ENCODE measurements at places on chromosomes 1 and 21.

DNA sequence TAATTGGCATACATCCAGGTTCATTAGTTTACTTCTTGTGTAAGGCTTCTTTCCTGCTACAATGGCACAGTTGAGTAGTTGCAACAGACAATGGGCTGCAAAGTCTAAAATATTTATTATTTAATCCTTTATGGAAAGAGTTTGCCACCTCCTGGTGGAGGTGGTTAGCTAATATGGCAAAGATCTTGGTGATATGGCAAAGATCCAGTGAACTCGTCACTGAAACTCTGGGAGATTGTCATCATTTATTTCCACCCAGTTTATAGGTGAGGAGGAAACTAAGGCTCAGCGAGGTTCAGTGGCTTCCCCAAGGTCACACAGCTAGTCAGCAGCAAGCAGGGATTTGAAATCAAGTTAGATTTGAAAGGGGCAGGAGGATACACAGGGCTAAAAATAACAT is 16.1 kb upstream of the IFFO2 start:
- peak; percentile 66 for DNase-seq

DNA sequence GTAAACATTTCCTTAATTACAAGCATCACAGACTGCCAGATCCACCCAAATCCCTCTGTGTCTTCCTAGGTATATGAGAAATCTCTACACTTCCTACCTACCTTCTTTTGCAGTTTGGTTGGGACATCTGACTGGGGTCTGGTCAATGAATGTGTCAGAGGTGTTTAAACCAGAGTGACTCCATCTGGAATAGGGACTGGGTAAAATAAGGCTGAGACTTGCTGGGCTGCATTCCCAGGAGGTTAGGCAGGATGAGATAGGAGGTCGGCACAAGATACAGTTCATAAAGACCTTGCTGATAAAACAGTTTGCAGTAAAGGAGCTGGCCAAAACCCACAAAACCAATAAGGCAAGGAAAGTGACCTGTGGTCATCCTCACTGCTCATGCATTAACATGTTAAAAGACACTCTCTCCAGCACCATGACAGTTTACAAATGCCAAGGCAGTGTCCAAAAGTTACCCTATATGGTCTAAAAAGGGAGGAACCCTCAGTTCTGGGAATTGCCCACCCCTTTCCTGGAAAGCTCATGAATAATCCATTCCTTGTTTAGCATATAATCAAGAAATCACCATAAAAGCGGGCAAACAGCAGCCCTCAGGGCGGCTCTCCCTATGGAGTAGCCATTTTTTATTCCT is 87.4 kb upstream of the BACE2 start:
- DNase-seq = no peak

DNA sequence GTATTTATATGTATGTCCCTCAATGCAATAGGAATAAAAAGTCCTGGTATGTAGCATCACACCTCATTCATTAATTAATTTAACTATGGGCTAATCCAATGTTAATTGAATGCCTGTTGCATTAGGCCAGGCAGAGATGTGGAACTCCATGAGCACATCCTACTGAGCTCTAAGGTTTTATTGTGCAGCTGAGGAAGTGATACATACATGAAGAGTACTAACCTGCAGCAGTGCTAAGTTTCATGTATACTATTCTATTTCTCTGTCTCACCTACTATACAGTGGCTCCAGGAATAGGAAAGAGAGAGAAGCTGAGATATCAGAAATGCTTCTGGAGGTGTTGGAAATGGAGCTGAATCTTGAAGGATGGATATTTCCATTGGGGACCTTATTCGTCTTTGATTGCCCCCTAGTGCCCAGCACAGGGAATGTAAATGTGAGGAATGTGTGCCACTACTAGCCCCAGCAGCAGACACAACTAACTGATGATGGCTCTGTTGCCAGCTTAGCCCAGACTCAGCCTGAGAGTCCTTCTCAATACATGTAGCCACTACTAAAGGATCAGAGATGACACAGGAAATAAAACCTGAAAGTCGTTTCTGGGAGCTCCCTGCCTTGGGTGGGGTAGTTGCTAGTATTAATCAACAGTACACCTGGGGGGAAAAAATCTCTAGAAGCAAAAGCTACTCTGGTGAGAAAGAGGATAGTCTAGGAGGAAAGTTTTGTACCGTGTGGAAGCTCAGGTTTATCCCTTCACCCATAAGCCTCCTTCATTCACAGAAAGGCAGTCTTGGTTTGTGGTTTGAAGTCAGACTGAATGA is 173.3 kb upstream of the FOXD3 start:
- peak; percentile 2 for DNase-seq

DNA sequence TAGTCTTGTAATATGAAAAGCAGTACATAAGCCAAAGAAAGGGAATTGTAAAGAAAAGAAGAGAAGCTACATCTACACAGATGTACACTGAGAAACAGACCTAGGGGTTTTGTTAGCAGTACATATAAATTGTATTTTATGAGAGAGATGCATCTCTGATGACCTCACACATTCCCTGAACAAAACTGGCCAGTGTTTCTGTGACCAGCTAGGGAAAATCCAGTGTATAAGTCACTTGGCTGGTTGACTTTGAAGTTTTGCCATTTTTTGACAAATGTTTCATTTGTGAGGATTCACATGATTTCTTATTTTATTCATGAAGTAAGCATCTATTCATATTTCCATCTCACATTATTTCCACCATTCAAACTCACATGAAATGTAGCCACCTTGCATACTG is 28.3 kb upstream of the DYNLT5 start:
- DNase-seq = no peak

DNA sequence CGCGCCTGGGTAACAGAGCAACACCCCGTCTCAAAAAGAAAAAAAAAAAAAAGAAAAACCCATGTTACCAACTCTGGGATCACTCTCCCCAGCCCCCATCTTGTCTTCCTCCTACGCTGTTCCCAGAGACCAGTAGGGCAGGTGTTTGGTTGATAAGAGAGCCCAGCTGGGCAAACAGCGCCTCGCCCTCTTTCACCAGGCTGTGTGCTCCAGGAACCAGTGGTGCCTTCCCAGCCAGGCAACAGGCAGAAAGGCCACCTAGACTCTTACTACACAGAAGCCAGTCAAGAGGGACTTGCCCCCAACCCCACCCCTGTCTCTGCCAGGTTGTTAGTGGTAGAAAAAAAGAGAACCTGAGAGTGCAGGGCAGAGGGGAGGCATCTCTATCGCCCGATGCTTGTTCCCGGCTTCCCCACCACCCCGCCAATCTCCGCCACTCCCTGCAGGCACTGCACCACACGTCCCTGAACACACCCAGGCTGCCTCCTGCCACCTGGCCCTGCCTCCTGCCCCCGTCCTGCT is 14.0 kb upstream of the CTRC start:
- no peak for DNase-seq

- DNase-seq = no peak
Measured at GRCh38 chr1:183898001-183898396, 93.1 kb downstream of the RGL1 start.

DNA sequence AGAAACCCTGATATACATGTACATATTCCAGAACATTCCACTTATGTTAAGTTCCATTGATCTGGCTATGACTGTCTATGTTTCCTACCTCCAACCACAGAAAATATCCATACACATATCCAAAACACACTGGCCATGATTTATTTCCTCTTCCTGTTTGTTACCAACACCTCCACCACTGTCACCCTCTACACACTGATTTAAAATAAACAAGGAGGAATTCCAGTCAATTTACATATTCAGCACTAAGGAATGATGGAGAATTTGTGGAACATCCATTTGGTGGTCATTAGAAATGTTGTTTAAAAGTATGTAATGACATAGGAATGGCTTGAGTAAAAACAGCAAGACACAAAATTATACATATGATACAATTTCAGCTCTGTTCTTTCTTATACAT is 5.5 kb upstream of the STX6 start:
- no peak for DNase-seq

DNA sequence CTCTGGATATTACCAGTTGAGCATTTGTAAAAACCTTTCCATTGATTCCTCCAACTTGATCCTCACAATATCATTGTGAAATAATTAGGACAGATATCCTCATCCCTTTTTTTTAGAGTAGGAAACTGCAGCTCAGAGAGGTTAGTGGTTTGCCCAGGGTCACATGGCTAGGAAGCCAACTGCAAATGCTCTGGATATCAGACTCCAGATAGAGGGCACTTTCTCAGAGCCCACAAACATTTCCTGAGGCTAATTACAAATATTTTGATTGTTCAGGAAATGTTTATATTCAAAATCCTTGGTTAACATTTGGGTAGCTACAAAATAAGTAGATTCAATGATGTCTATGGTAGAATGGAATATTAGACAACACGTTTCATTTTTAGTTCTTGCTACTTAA is 154.8 kb upstream of the DPYD start:
- no peak for DNase-seq

GRCh38 chr21:45026826-45027225 is 47.6 kb upstream of the ADARB1 start:
- no peak for DNase-seq

- DNase-seq = no peak
Measured at GRCh38 chr1:21344750-21345443, 54.6 kb upstream of the ECE1 start.

- DNase-seq = no peak
Measured at GRCh38 chr1:240967070-240967724, 355.2 kb upstream of the GREM2 start.

- DNase-seq = peak; percentile 18
Measured at GRCh38 chr1:225318706-225319575, 108.9 kb downstream of the LBR start.

DNA sequence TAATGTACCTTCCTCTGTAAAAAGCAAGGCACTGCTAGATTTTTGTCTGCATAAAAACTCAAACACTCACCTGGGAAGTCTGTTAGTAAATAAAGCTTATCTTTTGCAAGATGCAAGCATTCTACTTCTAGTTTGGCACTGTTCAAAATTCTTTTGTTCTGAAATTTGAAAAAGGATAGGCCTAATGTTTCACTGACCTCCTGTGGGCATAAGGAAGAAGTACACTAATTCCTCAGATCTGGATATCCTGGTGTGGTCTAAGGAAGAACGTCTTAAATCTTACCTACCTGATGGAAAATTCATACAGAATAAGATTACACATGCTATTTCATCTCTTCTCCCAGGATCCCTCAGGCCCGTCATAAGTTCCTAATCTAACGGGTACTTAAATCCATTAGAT is 93.5 kb upstream of the CAMK1G start:
- DNase-seq = no peak

- DNase-seq = no peak
Measured at GRCh38 chr1:39928809-39929587, 25.9 kb upstream of the MFSD2A start.

GRCh38 chr1:52159033-52159789 is 17.3 kb downstream of the ZFYVE9 start:
- DNase-seq = no peak

GRCh38 chr1:195141294-195141693 is 1466.9 kb downstream of the KCNT2 start:
- no peak for DNase-seq

GRCh38 chr1:54671985-54672608 is 30.5 kb downstream of the MROH7 start:
- DNase-seq = peak; percentile 74

DNA sequence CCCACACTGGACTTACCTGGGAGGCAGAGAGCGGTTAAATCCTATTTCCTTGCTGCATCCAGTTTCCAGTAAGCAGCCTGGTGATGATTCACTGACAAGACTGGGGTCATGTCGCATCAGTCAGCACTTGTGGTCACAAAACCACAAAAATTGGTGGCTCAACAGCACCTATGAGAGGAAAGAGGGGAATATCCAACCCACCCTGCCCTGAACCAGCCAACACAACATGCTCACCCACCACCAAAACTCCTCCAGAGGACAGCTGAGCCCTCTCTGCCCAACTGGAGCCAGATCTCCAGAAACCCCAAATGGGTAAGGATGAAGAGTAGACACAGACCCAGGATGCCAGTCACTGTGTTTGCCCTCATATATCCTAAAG is 64.0 kb downstream of the CD46 start:
- peak; percentile 41 for DNase-seq

DNA sequence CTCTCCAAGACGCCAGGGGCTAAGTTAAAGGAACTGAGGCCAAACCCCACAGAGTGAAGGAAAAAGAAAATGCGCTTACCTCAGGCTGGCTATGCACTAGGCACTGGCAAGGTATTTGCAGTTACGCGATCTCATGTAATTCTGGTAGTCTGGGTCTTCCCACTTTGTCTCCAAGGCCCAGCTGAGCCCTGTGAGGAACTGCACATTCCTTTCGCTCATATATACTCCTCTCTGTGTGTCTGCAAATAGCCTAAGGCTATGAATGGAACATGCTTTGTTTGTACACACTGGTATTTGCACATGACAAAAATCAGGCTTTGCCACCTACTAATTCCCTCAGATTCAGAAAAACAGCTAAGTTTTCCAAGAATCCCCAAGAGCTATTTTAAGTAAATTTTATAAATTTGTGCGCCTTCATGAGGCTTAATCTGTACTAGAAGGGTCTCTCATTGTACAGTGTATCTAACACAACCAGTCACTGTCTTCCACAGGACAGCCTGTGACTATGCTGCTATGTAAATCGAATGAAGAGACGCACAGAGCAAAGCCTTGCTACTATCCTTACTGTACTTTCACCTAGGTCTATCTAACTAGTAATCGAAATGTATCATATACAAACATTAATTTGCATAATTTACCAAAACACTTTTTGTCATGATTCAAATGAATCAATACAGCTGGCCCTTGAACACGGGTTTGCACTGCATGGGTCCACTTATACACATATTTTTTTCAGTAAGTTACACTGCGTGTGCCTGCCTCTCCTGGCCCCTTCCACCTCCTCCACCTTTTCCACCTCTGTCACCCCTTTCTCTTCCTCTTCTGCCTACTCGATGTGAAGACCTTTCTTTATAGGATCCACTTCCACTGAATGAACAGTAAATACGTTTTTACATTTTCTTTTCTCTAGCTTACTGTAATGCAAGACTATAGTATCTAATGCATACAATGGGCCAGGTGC is 87.0 kb downstream of the SIPA1L2 start:
- no peak for DNase-seq

DNA sequence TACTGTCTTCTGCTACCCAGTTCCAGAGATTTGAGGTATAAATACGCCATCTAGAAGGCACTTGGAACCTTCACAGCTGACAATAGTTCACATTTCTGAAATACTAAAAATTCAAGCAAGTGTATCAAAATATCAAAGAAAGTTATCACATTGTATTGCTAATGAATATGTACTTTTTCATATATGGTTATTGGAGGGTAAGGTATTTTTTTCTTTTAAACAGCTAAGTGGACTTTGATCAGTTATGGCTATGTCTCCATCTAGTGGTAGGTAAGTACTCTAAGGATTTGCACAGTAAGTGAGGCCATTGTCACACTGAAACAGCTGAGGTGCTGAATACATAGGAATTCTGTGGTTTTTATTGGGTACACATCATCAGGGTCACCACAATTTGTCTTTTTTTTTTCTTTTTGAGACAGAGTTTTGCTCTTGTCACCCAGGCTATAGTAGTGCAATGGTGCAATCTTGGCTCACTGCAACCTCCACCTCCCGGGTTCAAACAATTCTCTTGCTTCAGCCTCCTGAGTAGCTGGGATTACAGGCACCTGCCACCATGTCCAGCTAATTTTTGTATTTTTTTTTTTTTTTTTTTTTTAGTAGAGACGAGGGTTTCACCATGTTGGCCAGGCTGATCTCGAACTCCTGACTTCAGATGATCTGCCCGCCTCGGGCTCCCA is 49.1 kb upstream of the CR2 start:
- DNase-seq = peak; percentile 67

- peak; percentile 91 for DNase-seq
Measured at GRCh38 chr1:57307392-57308170, 116.3 kb downstream of the DAB1 start.
